ENCODE measurements at places on chromosomes 16 and 17.

DNA sequence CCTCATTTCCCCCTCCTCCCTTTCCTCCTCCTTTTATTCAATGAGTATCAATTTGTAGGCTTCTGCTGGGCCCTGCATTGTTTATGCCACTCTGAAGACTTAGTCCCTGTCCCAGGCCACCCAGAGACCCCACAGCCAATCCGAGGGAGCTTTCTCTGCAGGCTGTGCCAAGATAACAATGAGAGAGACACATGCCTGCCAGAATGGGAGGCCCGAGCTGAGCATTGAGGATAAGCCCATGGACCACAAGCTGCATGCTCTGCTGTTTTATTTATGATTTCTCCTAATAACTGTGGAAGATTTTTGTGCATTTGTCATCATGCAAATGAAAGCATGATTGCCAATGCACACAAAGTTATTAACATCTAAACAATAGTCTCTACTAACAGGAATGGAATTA is 3.0 kb downstream of the RCVRN start:
- peak; percentile 30 for DNase-seq

GRCh38 chr16:87240211-87241136 is 76.7 kb downstream of the C16orf95 start:
- DNase-seq: peak; percentile 73

DNA sequence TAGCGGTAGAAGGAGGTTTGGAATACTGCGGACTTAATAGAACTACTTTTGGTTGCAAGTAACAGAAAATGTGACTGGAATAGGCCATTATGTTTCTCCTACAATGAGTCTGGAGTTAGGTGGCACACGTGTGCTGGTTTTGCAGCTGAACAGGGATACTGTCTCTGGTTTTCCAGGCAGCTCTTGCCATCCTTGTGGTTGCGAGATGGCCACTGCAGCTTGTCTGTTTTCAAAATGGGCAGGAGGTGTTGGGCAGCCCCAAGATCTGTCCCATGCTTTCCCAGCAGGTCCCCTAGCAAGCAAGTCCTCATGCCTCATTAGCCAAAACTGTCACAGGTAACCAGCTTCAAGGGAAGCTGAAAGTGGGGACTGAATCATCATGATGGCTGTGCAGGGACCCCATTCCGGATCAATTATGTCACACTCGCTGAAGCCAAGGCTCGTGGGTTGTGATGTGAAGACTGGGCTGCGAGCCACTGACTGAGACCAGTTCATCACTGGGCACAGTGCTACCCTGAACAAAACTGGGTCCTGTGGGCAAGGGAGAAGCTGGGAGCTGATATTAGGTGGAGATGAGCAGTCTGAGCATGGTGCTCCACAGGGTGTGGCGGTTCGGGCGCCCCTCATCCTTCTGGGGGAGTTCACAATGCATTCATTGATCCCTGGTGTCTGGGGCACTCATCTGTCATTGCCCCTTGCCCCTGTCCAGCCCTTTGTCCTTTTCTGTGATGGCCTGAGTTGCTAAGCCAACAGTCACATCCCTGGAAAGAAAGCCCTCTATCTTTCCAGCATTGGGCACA is 82.1 kb downstream of the KSR1 start:
- no peak for DNase-seq

DNA sequence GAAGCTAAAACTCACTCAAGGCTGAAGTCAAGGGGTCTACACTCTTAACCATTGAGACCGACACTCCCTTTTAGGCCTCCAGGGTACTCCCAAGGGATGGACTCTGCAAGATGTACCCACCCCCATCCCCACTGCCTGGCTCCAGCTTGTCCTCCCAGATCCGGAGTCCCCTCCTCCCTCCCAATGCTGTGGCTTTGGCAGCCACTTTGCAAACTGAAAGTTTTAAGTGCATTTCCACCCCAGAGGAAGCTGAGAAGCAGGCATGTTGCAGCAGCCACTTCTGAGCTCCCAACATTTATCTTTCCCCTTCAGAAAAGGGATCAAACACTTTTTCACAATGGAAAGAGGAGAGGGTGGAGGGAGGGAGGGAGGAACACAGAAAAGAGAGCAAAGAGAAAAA is 115.2 kb downstream of the COPRS start:
- DNase-seq: peak; percentile 50

GRCh38 chr17:63278728-63279442 is 167.2 kb downstream of the CYB561 start:
- DNase-seq: no peak

DNA sequence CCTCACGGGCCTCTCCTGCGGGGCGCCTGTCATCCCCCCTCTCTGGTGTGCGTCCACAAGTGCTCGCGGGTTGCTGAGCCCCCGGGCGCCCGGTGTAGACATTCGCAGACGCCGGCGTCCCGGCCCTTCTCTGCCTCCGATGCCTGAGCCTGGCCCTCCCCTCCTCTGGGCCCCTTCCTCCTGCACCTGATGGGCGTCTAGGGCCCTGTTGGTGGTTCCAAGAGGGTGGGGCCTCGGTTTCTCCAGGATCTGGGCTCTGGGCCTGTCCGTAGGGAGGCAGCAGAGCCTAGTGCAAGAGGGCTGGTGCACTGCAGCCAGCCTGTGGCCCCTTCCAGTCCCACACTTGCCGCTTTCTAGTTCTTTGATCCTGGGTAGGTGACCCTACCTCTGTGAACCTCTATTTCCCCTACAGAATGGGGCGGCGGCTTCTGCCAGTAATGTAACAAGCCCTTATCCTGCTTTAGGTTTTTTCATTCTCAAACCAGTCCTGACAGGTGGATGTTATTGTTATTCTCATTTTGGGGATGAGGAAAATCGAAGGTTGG is 623 bp downstream of the E4F1 start:
- peak; percentile 68 for DNase-seq

- DNase-seq: no peak
These were observed 12.1 kb upstream of the P2RX1 start for GRCh38 chr17:3928406-3928805.

DNA sequence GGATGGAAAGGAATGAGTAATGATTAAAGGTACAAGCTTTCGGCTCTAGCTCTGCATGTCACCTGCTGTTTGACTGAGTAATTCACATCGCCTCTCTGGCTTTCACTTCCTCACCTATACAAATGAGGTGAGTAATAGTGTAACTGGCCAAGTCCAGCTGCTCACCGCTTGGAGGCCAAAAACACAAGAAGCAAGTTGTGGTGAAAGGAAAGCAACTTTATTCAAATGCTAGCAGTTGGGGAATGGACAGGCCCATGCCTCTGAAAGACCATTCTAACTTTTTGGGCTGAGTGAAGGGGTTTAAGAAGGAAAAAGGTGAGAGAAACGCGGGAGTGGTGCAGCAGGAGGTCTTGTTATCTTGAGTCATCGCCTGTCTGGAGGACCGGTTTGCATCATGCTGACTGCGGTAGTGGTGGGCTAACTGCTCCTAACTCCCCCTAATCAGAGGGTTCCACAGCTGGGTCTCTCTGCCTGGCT is 45.7 kb upstream of the CSNK2A2 start:
- DNase-seq: no peak

DNA sequence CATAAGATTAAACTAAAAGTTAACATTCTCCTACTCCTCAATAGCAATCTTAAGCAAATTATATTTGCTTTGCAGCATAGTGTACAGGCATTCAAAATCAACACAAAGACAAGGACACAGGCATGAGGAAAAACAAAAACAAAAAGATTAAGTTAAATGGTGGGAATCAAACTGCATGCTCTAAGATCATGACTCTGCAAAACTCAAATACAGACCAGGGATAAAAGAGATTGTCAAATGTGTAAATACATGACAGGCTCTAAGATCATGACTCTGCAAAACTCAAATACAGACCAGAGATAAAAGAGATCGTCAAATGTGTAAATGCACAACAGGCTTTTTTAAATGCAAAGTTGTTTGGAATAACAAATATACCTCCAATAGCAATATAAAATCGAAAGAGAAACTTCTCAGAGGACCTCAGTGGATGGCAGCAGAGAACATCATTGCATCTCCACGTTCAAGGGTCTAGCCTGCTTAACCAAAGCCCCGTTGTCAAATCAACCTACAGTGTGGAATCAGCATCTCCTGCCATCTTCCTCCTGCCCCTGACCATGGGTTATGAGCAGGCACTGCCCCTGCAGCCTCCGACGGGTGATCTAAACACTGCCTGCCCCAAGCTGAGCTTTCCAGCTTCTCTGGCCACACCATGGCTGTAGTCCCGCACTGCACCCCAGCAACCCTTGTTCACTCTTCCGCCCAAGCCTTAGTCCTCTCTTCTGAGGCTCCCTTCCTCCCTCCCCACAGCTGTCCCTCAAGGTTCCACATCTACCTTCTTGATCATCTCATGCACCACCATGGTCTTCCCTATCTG is 446.1 kb downstream of the SOX9 start:
- no peak for DNase-seq

- no peak for DNase-seq
These were observed 2.8 kb upstream of the ALDH3A2 start for GRCh38 chr17:19645734-19646201.

DNA sequence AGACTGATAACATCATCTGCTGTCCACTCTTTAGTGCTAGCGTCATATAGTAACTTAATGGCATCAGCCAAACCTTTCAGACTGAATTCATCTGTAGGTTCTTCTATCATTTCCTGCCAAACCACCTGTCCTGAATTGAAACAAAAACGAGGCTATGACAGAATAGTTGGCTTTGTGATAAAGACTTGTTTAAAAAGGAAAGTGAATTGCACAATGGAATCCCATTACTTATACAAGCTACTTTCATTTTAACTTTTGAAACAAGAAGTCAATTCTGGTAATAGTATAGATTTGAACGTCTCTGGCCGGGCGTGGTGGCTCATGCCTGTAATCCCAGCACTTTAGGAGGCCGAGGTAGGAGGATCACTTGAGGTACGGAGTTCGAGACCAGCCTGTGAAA is 18.2 kb downstream of the LASP1NB start:
- no peak for DNase-seq

DNA sequence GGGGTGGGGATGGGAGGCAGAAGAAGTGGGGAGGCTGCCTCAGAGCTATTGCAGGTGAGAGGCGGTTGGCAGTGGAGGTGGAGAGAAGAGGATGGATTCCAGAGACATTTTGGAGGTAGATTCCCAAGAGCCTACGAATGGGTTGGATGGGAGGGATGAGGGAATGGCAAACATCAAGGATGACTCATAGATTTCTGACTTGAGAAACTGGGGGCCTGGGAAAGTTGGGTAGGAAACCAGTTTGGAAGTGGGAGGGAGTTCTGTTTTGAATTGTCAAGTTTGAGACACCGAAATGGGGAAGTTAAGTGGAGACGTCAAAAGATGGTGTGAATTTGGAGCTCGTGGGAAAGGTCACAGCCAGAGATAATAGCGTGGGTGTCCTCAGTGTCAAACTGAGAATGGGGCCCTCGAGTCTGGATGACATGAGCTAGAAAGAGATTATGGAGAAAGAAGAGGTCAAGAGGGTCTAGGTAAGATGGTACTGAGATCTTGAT is 6.2 kb upstream of the CYLD start:
- DNase-seq: no peak

All from AG08395 (cell line).